WTC11 (cell line): ENCODE measurements at places on chromosomes 1 and 21.
A peak's percentile ranks its signal among the peaks of the same experiment; 100 is the strongest.

DNA sequence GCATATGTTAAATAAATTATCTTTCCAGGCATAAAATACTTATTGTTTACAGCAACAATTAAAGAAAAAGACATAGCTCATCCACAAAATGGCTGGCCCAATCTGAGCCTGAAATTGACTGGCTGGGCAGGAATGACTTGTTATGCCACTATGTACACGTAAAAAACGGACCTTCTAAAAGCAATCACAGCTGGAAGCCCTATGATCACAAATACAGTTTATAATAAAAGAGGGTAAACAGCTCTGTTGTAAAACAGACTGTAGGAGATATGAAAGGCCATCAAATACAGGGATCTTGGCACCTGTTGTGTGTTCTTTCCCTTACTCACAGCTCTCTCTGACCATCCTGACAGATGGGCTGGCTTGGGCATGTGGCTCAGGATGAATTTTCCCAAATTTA is 70.5 kb upstream of the DMRTA2 start:
- no peak for DNase-seq

DNA sequence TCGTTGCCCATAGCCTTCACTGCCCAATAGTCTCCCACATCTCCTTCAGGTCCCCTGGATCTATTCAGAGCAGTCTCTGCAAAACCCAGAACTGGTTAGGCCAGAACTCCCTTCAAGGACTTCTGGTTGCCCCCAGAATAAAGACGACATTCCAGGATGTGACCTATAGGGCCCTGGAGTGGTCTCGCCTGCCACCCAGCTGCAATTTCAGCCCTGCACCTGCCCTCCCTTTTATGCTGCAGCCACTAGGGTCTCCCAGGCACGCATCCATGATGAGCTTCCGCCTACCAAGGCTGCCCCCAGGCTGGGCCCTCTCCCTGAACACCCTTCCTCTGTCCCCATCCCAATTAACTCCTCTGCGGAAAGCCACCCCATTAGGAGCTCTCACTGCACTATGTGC is 7.2 kb upstream of the TSPEAR start:
- peak; percentile 61 for DNase-seq

DNA sequence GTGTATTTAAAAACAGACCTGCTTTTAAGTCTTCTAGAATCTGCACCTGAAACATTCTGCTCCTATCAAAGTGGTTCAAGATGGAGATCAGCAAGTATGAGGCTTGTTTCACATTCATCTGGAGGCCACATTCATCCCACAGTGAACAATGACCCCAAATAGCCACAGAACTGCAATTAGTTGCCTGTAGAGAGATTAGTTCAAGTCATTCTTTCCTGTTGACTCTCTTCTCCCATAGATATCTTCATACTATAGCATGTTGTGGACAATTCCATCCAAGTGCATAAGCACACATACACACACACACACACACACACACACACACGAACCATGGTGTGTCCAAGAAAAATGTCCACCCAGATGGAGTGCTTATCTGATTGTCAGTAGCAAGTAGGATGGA is 101.7 kb upstream of the FGGY start:
- DNase-seq, result no peak

DNA sequence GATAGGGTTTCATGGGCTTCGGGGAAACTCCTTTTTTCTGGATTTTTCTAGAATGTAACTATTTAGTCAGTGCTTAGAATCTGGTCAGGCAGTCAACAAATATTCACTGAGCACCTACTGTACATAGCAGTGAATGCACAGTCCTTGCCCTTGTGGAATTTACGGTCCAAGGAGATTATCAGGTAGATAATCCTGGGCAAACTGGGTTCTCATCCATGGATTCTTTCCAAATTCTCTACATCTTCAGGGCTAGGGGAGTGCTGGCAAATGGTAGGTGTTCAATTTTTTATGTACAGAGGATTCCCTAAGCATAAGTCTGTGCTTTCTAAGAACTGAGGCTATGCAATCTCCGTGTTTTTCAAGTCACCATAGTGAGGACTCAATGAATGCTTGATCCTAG is 140.7 kb upstream of the CD34 start:
- DNase-seq, result no peak

DNA sequence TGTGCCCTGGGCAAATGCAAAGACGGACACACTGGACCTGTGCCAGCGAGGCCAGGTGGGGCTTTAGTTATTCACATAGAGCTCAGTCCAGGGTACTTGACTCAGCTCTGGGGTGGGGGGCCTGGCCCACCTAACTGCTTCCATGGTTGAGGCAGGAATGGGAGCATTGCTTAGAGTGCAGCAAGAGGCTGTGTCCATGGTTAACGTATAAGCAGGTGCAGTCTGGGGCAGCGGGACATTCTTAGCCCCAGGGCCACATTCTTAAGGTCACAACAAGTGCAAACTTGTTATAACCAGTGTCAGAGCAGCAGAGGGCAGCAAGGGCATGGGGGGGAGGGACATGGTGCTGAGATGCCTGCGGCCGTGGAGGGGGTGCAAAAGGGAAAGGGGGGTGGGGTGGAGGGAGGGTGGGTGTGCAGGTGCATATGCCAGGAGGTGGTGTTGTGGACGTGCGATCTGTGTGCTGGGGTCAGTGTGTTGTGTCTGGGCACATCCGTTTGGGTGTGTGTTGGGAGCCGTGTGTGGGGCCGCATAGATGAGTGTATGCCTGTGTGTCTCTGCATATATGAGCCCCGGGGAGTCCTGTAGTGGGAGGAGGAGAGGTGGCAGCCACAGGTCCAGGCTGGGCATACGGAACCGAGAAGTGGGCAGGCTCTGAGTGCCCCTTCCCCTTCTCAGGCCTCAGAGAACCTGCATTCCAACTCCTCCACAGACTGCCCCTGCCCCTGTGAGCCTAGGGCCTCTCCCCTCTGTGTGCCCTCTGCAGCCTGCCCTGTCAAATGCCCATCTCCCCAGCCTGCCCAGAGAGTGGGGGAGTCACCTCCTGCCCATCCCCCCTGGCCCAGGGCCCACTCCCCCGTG is 8.4 kb downstream of the KCNJ10 start:
- DNase-seq, result peak; percentile 51

GRCh38 chr1:209686322-209686721 is 11.1 kb downstream of the G0S2 start:
- DNase-seq, result no peak

DNA sequence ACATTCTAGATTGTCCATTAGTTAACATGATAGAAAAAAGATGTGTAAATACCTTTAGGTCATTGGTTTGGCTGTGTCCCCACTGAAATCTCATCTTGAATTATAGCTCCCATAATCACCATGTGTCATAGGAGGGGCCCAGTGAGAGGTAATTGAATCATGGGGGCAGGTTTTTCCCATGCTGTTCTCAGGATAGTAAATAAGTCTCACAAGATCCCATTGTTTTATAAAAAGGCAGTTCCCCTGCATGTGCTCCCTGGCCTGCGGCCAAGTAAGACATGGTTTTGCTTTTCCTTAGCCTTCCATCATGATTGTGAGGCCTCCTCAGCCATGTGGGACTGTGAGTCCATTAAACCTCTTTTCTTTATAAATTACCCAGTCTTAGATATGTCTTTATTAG is 32.5 kb upstream of the SLC44A5 start:
- DNase-seq, result no peak

DNA sequence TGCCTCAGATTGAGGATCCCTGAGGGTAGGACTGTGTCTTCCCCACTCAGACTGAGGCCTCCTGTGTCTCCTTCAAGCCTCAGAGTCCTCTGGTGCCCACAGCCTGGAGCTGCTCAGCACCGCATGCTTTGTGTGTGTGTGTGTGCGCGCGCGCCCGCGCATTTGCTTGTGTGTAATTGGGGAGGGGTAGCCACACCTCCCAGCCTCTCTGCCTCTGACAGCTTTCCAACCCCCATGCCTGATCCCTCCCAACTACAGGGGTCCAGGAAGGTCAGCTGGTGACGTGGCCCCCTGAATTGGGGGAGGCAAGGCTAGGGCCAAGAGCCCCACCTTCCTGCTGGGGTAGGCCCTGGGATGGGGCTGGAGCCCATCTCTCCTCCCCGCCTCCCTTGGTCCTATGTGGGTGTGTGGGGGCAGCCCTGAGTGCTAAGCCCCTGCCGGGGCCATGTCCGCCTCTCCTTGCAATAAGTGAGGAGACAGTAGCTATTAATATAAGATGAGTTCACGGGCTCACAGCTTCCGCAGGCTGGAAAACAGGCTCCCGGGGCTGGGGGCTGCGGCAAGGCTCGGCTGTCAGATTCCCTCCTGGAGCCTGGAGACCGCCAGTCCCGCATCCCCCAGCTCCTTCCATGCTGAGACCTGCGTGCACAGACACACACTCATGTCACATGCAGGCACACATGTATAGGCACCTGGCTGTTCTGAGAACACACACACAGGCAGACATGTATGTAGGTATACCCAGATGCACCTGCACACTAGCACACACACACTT is 7.0 kb downstream of the GPR3 start:
- no peak for DNase-seq

- DNase-seq, result no peak
Measured at GRCh38 chr1:22326372-22326915, 125.2 kb upstream of the ZBTB40 start.

- DNase-seq, result peak; percentile 45
Measured at GRCh38 chr21:46098303-46099141, 610 bp downstream of the COL6A2 start.

GRCh38 chr1:53104289-53104913 is 38.0 kb downstream of the SLC1A7 start:
- DNase-seq, result no peak
